Cortex of kidney (tissue), 1 donor: ENCODE measurements at places on chromosomes 6 and 20.

- DNase-seq: no peak
These were observed 44.7 kb upstream of the MDGA1 start for GRCh38 chr6:37742401-37742760.

- no peak for DNase-seq
These were observed 277.1 kb downstream of the SYNE1 start for GRCh38 chr6:152360034-152360433.

- DNase-seq: no peak
These were observed 277.2 kb upstream of the PREP start for GRCh38 chr6:105680131-105680530.

DNA sequence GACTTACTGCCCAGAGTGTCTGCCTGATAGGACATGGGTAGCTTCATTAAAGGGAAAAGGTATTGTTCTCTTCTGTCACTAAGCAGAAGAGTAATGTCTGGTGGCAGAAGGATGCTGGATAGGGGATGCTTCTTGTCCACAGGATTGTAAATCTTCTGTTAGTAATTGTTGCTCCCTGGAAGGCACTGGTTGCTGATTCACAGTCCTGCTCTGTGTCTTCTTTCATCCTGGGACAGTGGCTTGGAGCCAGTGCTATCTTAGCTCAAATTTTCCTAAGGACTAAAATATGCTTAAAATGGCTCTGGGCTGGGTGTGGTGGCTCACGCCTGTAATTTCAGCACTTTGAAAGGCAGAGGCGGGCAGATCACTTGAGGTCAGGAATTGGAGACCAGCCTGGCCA, 48.0 kb downstream of the SYTL3 start:
- no peak for DNase-seq

DNA sequence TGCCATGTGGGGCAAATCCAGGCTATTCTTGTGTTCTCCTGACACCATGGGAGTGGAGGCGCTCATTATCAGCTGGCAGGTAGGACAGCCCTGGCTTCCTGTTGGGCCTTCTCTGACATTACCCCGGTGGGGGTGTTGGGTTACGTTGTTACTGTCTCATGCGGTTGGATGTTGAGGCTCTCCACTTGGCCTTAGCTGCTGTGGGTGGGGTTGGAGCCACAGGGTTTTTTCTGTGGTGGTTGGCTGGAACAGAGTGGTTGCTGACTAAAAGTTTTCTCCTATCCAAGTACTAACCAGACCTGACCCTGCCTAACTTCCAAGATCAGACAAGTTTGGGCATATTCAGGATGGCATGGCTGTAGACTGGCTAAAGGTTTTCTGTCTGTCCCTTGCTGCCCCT, 20.2 kb downstream of the RIPK1 start:
- no peak for DNase-seq

DNA sequence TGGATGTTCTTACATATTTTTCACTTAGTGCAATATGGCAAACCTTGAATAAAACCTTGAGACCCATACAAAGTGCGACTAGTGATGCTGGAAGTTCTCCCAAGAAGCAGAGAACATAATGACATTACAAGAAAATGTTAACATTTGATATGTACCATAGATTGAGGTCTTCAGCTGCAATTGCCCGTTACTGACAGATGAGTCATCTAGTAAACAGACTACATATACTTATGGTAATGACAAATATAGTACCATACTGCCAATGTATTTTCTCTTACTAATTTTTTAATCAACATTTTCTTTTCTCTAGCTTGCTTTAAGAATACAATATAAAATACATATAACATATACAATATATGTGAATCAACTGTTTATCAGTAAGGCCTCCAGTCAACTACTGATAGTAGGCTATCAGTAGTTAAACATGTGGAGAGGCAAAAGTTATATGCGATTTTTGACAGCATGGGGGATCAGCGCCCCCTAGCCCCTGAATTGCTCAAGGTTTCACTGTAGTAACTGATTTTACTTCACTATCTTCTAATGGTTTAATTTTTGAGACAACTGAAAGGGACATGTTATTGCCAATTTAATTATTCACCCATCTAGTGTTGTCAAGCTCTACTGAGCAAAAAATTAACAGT, 166.7 kb upstream of the ADGRB3 start:
- no peak for DNase-seq

- DNase-seq: no peak
These were observed 6.8 kb downstream of the HUS1B start for GRCh38 chr6:650098-650497.

DNA sequence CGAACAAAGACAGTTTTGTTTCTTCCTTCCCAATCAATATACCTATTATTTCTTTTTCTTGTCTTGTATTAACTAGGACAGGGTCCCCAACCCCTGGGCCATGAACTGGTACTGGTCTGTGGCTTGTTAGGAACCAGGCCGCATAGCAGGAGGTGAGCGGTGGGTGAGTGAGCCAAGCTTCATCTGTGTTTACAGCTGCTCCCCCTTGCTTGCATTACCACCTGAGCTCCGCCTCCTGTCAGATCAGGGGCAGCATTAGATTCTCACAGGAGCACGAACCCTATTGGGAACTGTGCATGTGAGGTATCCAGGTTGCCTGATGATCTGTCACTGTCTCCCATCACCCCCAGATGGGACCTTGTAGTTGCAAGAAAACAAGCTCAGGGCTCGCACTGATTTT, 151.9 kb downstream of the CDKAL1 start:
- DNase-seq: no peak
